ENCODE measurements at places on chromosomes 1 and 21.
A peak's percentile ranks its signal among the peaks of the same experiment; 100 is the strongest.

GRCh38 chr1:2240270-2241156 is 12.4 kb downstream of the SKI start:
- no peak for DNase-seq

DNA sequence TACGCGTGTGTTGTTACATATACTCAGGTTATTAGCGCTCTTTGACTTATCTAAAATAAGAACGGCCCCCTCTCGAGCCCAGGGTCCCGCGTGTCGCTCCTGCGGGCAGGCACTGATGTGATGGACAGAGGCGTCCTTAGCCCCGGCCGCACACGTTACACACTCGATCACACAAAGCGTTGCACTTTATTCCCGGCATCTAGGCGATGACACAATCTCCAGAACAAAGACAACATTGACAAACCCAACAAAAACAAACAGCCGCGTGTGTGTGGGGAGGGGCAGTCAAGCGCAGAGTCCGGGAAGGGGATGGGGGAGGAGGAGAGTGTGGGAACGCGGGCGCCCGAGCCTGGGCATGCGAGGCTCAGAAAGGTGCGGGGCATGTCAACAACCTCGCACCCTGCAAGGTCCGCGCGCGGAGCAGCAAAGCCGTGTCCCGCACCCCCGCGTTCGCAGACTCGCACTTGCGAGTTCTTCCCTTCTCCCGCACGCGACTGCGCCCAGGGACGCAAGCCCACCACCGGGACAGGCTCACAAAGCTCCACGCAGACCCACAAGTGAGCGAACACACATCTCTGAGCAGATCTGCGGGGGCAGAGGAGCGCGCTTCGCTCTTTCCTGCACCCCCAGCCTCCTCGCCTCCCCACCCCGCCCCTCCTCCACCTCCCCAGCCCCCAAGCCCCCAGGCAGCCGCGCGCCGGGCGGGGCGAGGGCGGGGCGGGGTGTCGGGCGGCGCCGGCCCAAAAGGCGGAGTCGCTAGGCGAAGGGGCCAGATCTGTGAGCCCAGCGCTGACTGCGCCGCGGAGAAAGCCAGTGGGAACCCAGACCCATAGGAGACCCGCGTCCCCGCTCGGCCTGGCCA is at the start of gene EFNA1:
TSS of gene EFNA1 (plus strand) at position 772 of the 862 bp plus-strand sequence. CDS start 102 bp downstream, outside the sequence.
- DNase-seq, result peak; percentile 50

DNA sequence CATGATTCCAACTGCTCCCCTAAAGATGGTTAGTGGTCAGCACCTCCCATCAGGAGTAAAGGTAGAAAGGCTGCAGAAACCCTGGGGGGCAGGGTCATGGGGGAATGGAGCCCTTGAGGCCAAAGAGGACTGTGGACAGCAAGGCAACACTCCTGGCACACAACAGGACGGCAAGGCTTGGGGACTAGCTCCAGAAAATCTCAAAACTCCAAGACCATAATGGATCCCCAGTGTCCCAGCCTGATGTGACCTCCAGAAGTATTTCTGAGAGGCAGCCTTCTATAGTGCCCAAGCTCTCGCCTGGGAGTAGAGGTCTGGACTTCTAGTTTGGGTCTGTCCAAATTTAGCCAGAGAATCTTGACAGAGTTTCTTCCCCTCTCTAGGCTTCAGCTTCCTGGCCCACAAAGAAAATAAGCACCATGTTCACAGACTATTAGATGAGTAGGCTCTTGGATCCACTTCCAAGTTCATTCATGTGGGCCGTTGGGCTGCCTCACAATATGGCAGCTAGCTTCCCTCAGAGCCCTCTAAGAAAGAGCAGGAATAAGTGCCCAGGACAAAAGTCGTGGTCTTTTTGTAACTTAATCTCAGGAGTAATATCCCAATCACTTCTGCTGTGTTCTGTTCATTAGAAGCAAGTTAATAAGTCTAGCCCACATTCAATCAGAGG is 6.9 kb downstream of the CD2 start:
- DNase-seq, result no peak

DNA sequence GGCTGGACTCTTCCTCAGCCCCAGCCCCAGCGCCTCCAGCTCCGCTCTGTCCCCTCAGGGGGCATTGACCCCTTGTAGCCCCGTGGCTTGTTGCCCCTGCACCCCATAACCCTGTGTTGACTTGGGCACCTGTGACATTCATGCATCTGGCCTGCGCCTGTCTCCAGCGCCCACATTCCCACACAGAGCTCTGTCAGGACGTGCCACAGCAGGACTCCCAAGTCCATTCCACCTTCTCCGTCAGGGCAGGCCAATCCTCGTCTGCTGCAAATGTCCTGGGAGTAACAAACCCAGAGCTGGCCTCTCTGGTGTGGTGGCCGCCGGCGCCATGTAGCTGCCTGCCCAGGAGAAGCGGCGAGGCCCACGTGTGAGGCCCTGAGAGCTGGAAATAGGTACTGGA is 60.6 kb downstream of the AGPAT3 start:
- no peak for DNase-seq

- no peak for DNase-seq
Observed at GRCh38 chr1:161166669-161167548, 683 bp downstream of the PPOX start.

DNA sequence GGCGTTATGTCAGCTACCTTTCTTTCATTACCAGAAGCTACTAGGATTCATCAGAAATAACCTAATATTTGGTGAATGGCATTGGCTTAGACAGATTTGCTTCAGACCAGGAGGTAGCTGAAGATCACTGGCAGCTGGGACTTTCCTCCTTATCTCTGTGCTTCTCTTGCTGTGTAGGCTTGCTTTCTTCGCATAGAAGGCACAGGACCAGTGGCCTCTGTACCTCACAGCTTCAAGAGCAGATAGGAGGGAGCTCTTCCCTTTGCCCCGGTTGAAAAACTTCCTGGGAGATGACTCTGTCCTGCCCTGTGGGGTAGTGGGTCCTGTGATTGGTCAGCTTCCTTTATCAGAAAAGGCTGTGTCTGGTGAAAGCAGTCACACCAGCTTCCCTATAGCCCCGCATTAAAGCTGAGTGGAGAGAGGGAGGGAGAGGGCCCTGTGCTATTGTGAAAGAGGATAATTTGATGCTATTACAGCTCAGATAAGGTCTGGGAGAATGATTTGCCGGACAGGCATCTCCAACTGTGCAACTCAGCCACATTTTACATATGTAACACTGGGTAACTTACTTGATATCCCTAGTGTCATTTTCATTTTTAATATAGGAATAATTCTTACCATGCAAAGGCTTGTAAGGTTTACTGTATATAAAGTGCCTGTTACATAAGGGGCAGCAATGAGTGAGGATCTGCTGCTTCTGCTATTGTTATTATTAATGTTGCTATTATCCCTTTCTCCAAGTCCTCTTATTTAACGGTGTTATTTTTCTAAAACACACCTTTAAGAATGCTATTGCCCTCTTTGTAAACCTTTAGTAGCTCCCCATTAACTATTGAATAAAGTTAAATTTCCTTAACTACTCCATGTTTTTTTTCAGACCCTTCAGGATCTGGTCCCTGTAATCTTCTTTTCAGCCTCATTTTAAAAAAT is 31.6 kb downstream of the OSBPL9 start:
- no peak for DNase-seq

- no peak for DNase-seq
Observed at GRCh38 chr1:168725831-168726230, 3.2 kb downstream of the DPT start.
